NCI-H2107 (cell line): ENCODE measurements at places on chromosomes 16 and 17.

GRCh38 chr17:31318298-31318801, 3.1 kb downstream of the EVI2A start:
- DNase-seq = no peak

- no peak for DNase-seq
Measured at GRCh38 chr16:84985079-84986065, 26.0 kb downstream of the ZDHHC7 start.

GRCh38 chr17:16398270-16399267, 16.8 kb upstream of the TRPV2 start:
- no peak for DNase-seq

GRCh38 chr17:75504347-75505151, 10.8 kb downstream of the CASKIN2 start:
- no peak for DNase-seq

GRCh38 chr16:87100306-87101058, 216.7 kb downstream of the C16orf95 start:
- no peak for DNase-seq
